ENCODE measurements at places on chromosomes 6 and 20.

GRCh38 chr6:160065200-160065599 is 56.4 kb upstream of the SLC22A1 start:
- no peak for DNase-seq

DNA sequence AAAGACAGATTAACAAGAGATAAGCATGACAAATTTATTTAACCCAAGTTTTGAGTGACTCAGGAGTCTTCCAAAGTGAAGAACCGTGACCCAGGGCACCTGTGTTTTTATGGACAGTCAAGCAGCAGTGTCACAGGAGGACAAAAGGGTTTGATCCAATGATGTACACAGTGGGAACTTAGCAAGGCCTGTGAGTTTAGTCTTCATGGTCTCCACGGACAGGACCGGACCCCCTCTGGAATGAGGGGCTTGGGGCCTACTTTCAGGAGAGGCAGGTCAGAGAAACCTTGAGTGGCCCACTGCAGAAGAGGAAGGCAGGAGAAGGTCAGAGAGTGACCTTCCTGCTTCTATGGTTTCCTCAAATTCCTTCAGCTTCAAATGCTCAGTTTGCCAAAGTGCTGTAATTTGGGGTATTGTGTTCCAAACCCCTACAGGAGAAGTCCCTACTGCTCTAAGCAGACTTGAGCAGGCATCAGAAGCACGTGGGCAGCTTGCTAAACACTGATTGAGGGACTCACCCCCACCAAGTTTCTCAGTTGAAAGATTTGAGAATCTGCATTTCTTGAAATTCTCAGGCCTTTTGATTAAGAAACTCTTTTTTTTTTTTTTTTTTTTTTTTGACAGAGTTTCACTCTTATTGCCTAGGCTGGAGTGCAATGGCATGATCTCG is 26.4 kb upstream of the ZMYND8 start:
- no peak for DNase-seq

GRCh38 chr6:106620931-106621672 is 8.2 kb downstream of the RTN4IP1 start:
- DNase-seq, result no peak

DNA sequence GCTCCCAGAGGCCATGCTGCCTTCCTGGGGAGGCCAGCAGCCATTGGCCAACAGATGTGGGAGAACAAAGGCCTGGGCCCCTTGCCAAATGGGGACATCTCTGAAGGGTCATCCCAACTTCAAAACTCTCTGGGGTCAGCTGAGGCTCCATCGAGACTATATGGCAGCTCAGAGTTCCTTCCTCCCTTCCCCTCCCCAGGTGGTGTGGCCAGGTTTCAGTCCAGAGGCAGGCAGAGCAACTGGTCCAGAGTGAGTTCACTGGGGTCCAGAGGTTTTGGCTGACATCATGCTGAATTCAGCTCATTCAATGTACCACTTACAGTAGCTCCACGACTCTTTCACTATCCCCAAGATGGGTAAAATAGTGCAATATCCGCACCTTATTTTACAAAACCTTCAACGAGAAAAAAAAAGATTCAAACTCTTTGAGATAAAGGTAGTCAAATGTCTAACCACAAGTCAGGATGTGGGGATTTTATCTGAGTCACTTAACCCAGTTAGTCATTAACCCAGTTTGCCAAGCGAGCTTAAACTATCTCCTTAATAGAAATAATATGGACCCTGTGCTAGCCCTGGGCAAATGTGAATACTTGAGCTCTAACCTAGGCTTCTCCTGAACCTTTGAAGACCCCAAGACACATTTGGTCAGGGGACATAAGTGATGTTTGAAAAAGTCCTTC is 108.4 kb upstream of the PLEKHG1 start:
- DNase-seq, result no peak

GRCh38 chr6:166277018-166277417 is 31.2 kb downstream of the PRR18 start:
- DNase-seq, result no peak

- DNase-seq, result no peak
These were observed 35.5 kb downstream of the DHX35 start for GRCh38 chr20:38997622-38998021.

DNA sequence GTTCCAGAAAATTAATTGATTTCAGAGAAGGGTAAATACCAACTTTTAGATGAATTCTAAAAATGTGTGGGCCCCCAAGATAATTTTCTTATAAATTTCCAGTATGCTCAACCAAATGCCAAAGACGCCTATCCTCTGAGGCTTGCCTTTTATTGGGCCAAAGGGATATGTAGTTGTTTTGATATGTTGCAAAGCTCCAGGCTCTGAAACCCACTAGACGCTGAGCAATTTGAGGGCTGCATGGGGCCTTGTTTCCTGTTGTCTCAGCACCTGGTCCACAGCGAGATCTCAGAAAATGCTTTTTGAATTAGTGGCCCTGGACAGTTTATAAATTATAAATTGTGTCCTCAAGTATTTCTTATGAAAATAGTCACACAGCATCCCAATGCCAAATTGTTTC is 397.2 kb downstream of the SAMD5 start:
- no peak for DNase-seq

DNA sequence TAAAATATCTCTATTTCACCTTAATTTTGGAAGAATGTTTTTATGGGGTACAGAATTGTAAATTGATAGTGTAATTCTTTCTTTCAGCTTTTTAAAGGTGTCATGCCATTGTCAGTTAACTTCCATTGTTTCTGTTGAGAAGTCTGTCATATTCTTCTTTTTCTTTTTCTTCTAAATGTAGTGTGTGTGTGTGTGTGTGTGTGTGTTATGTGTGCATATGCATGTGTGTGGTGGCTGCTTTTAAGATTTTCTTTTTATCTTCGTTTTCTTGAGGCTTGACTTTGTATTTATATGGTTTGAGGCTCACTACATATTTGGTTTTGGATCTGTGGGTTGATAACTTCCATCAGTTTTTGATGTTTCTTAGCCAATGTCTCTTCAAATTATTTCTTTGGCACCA is 176.5 kb downstream of the OGFRL1 start:
- DNase-seq, result no peak

DNA sequence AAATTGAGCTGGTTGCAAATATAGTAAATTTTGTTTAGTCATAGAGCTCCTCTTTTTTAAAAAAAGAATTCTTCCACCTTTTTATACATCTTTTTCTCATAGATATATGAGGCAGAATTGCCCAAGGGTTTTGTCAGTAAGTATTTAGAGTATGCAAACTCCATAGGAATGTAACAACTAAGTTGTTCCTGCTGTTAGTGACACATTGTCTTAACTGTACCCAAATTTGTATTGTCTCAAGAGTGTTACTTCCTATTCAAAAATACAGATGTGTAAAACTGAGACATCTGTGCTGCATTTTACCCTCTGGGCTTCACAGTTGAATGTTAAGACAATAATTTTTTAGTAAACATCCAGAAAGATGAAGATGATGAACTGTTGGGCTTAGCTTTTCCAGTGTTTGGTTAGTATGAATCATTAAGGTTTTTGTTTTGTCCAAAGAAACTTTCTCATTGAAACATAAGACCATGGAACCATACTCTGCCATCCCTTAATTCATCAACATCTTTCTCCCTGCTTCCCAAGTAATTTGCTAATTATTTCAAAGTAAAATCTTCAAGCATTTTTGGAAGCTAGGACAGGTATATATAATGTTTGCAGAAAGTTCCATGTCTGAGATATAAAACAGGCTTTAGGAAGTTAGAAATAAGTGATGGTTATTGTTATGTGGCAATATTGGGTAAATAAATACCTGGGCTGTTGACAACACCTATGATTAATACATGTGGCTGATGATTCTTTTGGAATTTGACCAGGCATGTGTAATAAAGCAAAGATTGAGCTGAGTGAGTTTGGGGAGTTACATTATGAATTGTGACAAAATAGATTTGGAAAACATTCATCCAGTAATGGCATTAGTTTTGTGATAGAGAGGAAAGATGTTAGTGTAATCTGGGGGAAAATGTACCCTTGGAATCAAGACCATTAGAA is 11.2 kb downstream of the OGFRL1 start:
- DNase-seq, result no peak

GRCh38 chr6:15160812-15161211 is 85.1 kb upstream of the JARID2 start:
- DNase-seq, result no peak

GRCh38 chr20:63224412-63225081 is 8.6 kb upstream of the YTHDF1 start:
- DNase-seq, result peak; percentile 80

GRCh38 chr20:9200620-9201019 is 131.7 kb downstream of the PLCB4 start:
- no peak for DNase-seq

- no peak for DNase-seq
These were observed 237.7 kb upstream of the CITED2 start for GRCh38 chr6:139612135-139612465.

GRCh38 chr20:44051661-44052000 is 135.4 kb downstream of the JPH2 start:
- no peak for DNase-seq

DNA sequence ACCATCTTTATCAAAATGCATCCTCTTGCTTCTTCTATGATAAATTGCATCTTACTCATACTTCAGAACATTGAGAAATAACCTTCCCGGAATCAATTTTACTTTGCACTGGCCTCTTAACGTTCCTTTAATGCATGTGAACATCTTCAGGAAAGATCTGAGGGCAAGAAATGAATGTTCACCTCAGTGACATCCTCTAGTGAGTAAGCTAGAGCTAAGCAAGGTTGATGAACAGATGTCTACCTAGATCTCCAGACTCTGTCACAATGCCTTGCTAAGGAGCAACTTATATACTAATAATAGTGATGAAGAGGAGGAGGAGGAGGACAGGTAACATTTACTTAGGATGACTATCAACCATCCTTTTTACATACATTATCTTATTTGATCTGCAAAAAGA is 16.8 kb upstream of the HINT3 start:
- no peak for DNase-seq

DNA sequence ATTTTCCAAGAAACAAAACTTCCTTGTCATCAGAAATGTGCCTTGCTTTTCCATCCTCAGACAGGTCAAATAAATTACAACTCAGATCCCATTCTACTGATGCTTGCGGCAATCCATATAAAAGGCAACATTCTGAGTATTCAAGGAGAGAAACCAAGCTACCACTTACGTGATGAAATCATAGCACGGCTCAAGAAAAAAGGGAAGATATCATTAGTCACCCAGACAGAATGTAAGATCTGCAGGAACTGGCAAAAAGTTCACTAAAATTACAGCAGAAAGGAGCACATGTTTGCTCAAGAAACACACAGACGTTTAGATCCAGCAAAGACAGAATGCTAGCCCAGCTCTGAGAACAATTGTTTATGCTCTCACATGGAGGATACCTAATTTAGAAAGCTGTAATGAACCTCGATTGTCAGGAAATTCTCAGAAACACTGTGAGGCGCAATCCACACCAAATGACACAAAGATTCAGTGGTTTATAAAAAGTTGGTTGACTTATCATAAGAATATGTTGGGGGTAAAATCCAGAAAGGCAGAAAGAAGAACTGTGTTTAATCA is 304.2 kb downstream of the ADGRG6 start:
- no peak for DNase-seq

- DNase-seq, result no peak
These were observed 140.4 kb downstream of the UST start for GRCh38 chr6:148887181-148887580.

GRCh38 chr6:48429021-48429420 is 318.0 kb upstream of the PTCHD4 start:
- no peak for DNase-seq

GRCh38 chr6:118669561-118669960 is 18.2 kb upstream of the CEP85L start:
- DNase-seq, result no peak

DNA sequence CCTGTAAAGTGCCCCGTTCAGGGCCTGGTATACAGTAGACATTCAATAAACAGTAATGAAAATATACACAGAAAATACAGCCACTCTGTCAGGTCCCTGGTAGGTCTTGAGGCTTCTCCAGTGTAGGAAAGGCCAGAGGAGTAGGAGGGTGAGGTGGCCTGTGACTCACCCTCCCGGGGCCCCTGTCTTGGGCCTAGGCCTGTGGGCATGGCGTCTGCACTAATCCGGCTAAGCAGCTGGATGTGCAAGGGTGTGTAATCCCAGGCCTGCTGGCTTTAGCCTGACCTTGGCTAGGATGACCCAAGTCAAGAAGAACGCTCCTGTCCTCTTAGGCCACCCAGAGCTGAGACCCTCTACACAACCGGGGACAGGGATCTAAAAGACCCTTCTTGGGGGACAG is 84.9 kb downstream of the KCNB1 start:
- peak; percentile 93 for DNase-seq

GRCh38 chr6:74249658-74250057 is 553.7 kb downstream of the CD109 start:
- DNase-seq, result no peak

DNA sequence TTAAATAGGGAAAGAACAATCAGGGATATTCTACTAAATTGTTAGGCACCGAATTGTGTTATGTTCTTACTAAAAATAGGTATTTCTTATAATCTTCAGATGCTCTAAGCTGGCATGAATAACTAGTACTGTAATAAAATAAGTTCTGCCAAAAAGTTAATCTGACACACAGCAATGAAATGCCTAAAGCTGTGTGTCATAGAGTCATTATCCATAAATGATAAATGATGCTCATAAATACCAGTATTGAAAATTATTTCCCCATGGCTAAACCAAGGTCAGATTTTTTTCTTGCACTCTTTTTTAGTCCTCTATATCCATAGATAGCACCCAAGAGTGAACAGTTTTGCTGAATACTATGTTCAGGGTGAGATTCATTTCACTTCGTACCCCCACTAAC is 11.7 kb upstream of the PRIM2 start:
- no peak for DNase-seq

- no peak for DNase-seq
These were observed 15.0 kb upstream of the SOX4 start for GRCh38 chr6:21578523-21578922.

DNA sequence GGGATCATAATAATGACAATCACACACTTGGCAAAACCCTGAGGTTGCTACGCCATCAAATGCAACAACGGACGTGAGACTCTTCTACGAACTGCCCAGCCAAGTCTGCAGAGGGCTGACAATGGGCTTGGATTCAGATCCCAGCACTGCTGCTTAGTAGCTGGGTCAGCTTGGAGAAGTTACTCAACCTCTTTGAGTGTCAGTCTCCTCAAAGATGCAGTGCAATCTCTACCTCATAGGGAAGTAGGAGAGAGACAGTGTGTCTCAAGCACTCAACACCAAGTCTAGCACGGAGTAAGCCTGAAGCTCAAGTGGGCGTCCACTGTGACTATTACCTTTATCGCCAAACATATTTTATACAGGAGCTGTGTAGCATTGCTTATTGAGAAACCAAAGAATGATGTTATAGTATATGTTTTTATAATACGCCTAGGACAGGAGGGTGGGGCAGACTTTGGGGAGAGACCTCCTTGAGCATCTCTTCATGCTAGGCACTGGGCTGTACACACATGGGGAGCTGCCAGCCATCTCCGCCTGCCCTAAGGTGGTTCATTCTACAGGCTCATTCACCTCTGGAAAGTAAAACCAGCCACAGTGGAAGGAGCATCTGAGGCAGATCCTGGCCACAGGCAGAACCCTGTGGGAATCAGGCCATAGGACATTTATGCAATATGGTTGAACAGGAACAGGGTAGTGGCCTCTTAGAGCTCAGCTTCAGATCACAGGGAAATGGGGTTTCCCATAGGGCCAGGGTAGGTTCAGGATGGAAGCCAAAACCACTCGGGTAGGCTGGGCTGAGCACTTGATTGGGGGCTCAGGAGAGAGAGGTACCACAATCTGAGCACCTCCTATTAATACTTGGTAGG is 160.2 kb downstream of the MRPL14 start:
- peak; percentile 5 for DNase-seq

Data from WERI-Rb-1 (cell line).